ENCODE measurements at places on chromosomes 2 and 18.

DNA sequence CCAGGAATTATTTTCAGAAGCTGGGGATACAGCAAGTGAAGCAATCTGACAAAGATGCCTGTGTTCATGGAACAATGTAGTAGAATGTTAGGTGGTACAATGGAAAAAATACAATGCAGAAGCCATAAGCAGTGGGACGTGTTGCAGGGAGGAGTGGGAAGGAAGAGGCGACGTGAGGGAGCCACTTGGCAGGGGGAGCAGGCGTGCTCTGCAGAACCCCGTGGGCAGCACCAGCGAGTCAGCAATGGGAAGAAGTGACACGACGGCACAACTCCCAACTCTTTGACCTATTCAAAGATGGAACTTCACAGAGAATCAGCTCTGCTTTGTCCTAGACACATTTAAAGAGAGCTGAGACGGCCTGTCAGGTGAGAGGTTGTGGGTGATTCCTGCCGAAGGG lies 30.5 kb downstream of the PRELID3A start:
- DNase-seq, result no peak

- no peak for DNase-seq
Observed at GRCh38 chr2:144959416-144959815, 439.5 kb upstream of the ZEB2 start.

DNA sequence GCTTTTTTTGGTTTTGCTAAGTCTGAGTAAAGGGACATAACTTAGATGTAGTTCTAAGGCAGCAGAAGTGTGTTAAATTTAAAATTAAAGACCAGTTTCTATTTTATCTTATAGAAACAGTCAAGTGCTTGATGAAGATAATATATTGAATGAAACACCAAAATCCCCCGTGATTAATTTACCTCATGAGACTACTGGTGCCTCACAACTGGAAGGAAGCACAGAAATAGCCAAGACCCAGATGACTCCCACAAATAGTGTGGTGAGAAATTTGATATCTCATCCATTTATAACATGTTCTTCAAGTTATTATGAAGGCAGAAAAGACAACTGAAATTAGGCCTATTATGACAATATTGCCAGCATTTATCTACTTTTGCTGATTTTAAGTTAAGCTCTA lies 45.6 kb downstream of the APLF start:
- DNase-seq, result no peak

- no peak for DNase-seq
Observed at GRCh38 chr2:46518861-46519260, 39.5 kb downstream of the TMEM247 start.

DNA sequence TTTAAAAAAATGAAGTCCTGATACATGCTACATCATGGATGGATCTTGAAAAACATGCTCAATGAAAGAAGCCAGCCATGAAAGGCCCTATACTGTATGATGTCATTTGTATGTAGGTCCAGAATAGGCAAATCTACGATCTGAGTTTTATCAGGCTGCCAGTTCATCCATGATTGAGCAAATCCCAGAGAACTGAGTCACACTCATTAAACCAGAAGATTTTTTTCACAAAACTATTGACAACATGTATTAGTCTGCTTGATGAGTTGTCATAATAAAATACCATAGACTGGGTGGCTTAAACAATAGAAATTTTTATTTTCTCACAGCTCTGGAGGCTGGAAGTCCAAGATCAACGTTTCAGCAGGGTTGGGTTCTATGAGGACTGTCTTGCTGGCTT lies 130.7 kb downstream of the MREG start:
- DNase-seq, result no peak

DNA sequence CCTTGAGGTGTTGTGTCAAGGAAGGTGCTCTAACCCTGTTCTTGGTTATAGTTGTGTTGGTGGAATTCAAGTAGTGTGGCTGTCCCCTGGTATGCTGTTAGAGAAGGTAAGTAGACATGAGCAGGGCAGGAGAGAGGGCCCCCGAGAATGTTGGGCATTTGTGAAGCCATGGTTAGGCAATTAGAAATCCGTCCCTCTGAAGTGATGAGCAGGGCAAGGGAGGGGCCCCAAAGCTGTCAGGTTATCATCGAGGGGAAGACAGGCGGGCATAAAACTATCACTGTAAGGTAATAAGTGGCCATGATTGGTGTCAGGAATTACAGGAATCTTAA lies 5.2 kb downstream of the XRCC5 start:
- no peak for DNase-seq
